Stimulated activated CD8-positive, alpha-beta memory T cell treated with anti-CD3 and anti-CD28 coated beads, Interleukin-15, amount 100 ng/mL, for 24 hours (primary cell): ENCODE measurements at places on chromosomes 5 and 9.

GRCh38 chr5:124438026-124438902 is 308.2 kb downstream of the ZNF608 start:
- DNase-seq: no peak

GRCh38 chr9:8895106-8895860 is 1095.7 kb upstream of the DMAC1 start:
- no peak for DNase-seq

DNA sequence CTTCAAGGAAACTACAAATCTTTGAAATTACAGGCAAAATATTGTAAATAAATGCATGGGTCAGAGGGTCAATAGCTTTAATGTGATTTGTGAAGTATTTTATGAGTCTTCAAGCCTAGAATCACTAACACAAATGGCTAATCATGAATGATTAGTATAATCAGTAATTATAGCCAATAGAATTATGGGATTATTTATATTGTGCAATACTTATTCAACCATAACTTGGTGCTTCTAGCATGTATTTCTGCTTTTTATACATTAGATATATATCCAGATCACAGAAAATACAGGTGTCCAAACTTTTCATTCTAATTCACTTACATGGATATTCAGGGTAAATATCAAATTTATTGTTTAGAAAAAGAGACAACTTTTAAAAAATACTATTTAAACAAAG is 12.1 kb downstream of the HCN1 start:
- DNase-seq: no peak

- DNase-seq: no peak
Measured at GRCh38 chr5:66897356-66897755, 299.2 kb downstream of the CD180 start.

- DNase-seq: no peak
Measured at GRCh38 chr9:82890401-82890800, 172.5 kb downstream of the RASEF start.

DNA sequence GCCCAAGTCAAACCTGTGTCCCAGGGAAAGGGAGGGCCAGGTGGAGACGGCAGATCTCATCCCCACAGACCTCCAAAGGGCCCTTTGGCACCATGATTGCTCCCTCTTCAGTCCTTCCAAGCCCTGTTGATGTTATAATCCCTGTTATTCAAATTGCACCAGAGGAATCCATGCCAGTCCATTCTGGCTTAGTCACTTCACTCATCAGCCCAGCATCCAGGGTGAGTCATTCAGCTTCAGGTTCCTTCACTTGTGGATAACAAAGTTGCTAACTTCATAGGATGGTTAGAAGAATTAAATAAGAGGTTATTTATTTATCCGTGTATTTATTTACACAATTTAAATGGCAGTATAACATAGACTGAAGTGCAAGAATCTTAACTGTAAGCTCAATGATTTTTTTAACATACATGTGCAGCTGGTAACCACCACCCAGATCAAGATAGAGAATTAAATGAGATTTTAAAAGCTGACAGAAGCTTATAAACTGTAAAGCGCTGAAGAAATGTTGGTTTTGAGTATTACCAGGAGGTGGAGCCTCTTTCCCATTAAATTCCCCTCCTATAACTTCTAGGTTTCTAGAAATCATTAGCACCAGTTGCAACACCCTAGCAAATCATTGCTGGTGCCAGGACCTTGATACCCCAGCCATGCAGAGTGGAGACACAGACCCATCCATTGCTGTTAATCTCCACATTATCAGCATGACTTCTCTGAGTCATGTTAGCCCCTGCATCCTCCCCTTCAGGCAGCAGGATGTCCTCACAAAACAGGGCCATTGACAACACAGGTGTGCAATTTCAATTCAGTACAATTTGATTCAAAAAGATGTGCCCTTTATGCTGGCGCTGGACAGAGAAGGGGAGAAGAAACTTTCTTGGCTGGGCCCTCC is 77.4 kb downstream of the SEC61B start:
- DNase-seq: no peak

DNA sequence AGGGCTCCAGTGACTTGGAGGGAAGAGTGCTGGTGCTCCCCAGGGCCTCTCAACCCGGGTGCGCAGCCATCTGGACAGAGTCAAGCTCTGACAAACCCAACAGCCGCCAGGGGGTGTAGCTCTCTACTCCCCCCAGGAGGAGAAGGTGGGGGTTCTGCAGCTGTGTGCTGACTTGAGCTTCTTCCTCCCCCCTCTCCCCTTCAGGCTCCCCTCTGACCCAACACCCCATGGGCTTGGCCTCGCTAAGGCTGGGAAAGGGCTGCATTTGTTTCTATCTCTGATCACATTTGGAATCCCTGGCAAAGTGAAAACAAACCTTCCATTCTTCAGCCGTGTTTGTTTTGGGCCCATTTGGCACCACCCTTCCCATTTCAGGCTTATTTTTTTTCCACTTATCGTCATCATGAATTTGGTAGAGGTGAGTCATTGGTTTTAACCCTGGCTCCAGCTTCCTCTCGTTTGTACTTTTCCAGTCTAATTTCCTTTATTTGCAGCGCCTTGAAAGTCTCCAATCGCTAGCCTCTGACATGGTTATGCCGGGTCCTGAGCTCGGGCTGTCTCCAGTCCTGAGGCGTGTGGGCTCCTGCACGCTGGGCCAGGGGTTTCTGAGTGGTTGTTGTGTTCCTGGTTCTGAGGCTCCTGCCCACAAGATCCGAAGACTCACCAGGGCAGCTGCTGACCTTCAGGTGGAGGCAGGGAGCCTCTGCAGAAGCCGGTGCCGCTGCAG is 36.1 kb downstream of the DAP start:
- no peak for DNase-seq

DNA sequence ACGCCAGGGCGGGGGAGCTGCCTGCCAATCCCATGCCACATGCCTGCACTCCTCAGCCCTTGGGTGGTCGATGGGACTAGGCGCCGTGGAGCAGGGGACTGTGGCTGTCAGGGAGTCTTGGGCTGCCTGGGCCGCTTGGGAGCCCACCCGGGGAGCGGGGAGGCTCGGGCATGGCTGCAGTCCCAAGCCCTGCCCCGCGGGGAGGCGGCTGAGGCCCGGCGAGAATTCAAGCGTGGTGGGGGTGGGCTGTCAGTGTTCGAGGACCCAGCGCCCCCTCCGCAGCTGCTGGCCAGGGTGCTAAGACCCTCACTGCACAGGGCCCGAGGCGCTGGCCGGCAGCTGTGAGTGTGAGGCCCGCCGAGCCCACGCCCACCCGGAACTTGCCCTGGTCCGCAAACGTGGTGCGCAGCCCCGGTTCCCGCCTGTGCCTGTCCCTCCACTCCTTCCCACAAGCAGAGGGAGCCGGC is 83.2 kb upstream of the DMRTA1 start:
- no peak for DNase-seq

- no peak for DNase-seq
Measured at GRCh38 chr9:114449236-114449635, 56.0 kb downstream of the WHRN start.

GRCh38 chr5:133026664-133027153 is 360 bp upstream of the ZCCHC10 start:
- no peak for DNase-seq

DNA sequence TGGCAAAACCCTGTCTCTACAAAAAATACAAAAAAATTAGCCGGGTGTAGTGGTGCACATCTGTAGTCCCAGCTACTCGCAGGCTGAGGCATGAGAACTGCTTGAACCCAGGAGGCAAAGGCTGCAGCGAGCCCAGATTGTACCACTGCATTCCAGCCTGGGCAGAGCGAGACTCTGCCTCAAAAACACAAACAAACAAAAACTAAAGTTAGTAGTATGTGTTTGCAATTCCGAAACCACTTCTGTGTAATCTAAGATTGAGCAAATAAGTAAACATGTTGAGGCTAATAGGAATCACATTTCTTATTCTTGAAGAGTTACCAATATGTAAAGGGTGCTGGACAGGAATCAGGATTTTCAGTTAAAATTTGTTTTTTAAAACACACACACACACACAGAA is 70.0 kb upstream of the SUSD1 start:
- DNase-seq: no peak

- no peak for DNase-seq
Measured at GRCh38 chr9:133844881-133845410, 106.8 kb upstream of the SARDH start.

- no peak for DNase-seq
Measured at GRCh38 chr9:114053246-114054005, 24.7 kb downstream of the AMBP start.
